Mammary microvascular endothelial cell (primary cell): ENCODE measurements at places on chromosomes 13 and 19. TPM values are rescaled to one million over a fixed set of nuclear protein-coding genes. Genes with fewer than 3 reads are reported as not detected.

The ZNF235 gene
- 0.47 and 0.69 TPM in 2 replicates for total RNA-seq

The FFAR1 gene
- not detected in 2 replicates for total RNA-seq

The NCR1 gene
- not detected in 2 replicates for total RNA-seq

The STK11 gene
- total RNA-seq: 73.8 and 83.4 TPM in 2 replicates

The TNFSF13B gene
- total RNA-seq: 0.07 TPM in 1 of 2 replicates, not detected in the other

The ZNF85 gene
- total RNA-seq: 8.8 and 13.4 TPM in 2 replicates

The KLK8 gene
- total RNA-seq: not detected in 2 replicates

The ZNF544 gene
- total RNA-seq: 36.4 and 53.5 TPM in 2 replicates

The LILRB4 gene
- not detected in 2 replicates for total RNA-seq

The LCP1 gene
- 13.2 and 20.1 TPM in 2 replicates for total RNA-seq

The SPART gene
- 57.5 and 67.2 TPM in 2 replicates for total RNA-seq

The ATP4A gene
- not detected in 2 replicates for total RNA-seq

The PSG5 gene
- 0.27 TPM in 1 of 2 replicates, not detected in the other for total RNA-seq

The KIR2DL3 gene
- total RNA-seq: not detected in 2 replicates

The SLC25A41 gene
- not detected in 2 replicates for total RNA-seq

The CADM4 gene
- 1.1 and 1.6 TPM in 2 replicates for total RNA-seq

The CEACAM1 gene
- total RNA-seq: 13.3 and 15.4 TPM in 2 replicates

The CEACAM8 gene
- total RNA-seq: not detected in 2 replicates

The PLPP2 gene
- total RNA-seq: 15.1 and 17.9 TPM in 2 replicates

The IFNL1 gene
- total RNA-seq: not detected in 2 replicates

The IGFL2 gene
- total RNA-seq: not detected in 2 replicates

The SULT2A1 gene
- total RNA-seq: not detected in 2 replicates

The ZIC2 gene
- total RNA-seq: 0.07 TPM in 1 of 2 replicates, not detected in the other

The KLK12 gene
- total RNA-seq: not detected in 2 replicates

The TDRD3 gene
- 6.0 and 9.2 TPM in 2 replicates for total RNA-seq

The RUBCNL gene
- total RNA-seq: not detected in 2 replicates

The ANKLE1 gene
- total RNA-seq: 0.73 and 1.3 TPM in 2 replicates

The C1QTNF9B gene
- total RNA-seq: not detected in 2 replicates

The MISP gene
- not detected in 2 replicates for total RNA-seq

The TTYH1 gene
- not detected in 2 replicates for total RNA-seq

The CTU1 gene
- total RNA-seq: 12.1 and 14.8 TPM in 2 replicates

The FAM174C gene
- 86.5 and 107 TPM in 2 replicates for total RNA-seq

The CFAP97D2 gene
- total RNA-seq: 0.10 and 0.27 TPM in 2 replicates

The CFD gene
- 0.40 and 1.4 TPM in 2 replicates for total RNA-seq

The PLK5 gene
- total RNA-seq: not detected in 2 replicates

The ZNF99 gene
- total RNA-seq: not detected in 2 replicates

The FUT3 gene
- total RNA-seq: not detected in 2 replicates

The PDX1 gene
- not detected in 2 replicates for total RNA-seq

The ACP4 gene
- total RNA-seq: not detected in 2 replicates

The AMH gene
- 0.33 TPM in 1 of 2 replicates, not detected in the other for total RNA-seq

The HIF3A gene
- 10.1 and 10.7 TPM in 2 replicates for total RNA-seq

The TIMM13 gene
- total RNA-seq: 59.9 and 60.8 TPM in 2 replicates

The TEX101 gene
- not detected in 2 replicates for total RNA-seq

The SPRED3 gene
- total RNA-seq: 3.4 and 4.4 TPM in 2 replicates

The URAD gene
- total RNA-seq: not detected in 2 replicates

The PRR22 gene
- 0.44 and 0.60 TPM in 2 replicates for total RNA-seq

The C19orf81 gene
- total RNA-seq: 1.3 and 5.9 TPM in 2 replicates

The FSD1 gene
- 7.9 and 9.6 TPM in 2 replicates for total RNA-seq

The TPRX1 gene
- total RNA-seq: not detected in 2 replicates

The ZNF43 gene
- total RNA-seq: 7.1 and 8.9 TPM in 2 replicates

The ZNF8 gene
- 3.1 and 3.5 TPM in 2 replicates for total RNA-seq
